ENCODE measurements at places on chromosomes 5 and 9.
A peak's percentile ranks its signal among the peaks of the same experiment; 100 is the strongest.

DNA sequence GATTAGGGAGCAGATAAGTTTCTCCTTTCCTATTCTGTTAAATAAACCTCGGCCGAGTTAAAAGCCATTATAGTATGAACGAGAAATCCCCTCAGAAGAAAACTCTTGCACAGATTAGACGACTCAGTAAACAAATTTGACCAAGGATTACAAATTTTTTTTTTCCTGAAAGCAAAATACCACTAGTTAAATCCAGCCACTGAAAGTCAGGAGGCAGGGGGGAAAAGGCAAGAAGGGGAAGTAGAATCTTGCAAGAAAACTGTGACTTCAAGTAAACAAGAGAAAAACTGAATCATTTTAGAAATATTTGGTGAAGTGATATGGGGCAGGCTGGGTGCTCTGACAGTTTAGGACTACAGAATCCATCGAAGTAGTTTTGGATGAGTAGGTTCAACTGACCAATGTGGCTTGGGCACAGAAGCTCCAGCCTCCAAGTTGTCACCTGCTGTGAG is 251.0 kb downstream of the DENND1A start:
- H3K27me3 ChIP-seq = no peaks in the 10 kb centered on the region
- H3K4me3 ChIP-seq = no peak overlapping the region
- no peaks in the 10 kb centered on the region for H3K36me3 ChIP-seq
- peak; percentile 63 for DNase-seq
- peaks cover 13% of the 10 kb centered on the region for H3K4me1 ChIP-seq

GRCh38 chr9:89467278-89467625 is 30.7 kb downstream of the SEMA4D start:
- H3K36me3 ChIP-seq = no peaks in the 10 kb centered on the region
- no peak overlapping the region for H3K27ac ChIP-seq
- no peak for DNase-seq
- H3K4me3 ChIP-seq = no peak overlapping the region
- H3K27me3 ChIP-seq = no peaks in the 10 kb centered on the region
- H3K4me1 ChIP-seq = peaks cover 10% of the 10 kb centered on the region

GRCh38 chr5:5424736-5425135 is 2.3 kb downstream of the ICE1 start:
- H3K36me3 ChIP-seq = no peaks in the 10 kb centered on the region
- H3K4me1 ChIP-seq = peaks cover 6% of the 10 kb centered on the region
- no peak for DNase-seq
- no peak overlapping the region for H3K27ac ChIP-seq

DNA sequence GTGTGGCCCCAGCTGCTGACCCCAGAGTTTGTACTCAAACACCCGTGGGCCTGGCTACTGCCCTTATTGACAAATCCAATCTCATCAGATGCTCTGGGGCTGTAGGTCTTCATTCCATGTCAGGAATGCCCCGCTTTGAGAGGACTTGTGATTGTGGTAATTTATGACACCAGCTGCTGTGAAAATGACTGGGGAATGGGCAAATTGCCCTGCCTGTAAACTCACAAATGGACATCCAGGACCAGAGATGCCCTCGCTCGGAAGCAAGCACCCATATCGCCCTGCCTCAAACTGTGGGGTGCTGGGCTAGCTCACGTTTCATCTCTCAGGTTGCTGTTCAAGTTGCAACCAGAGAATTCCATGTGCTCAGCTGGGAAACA is 225.9 kb upstream of the MAP3K1 start:
- peaks cover 10% of the 10 kb centered on the region for H3K27me3 ChIP-seq
- DNase-seq = no peak
- H3K36me3 ChIP-seq = no peaks in the 10 kb centered on the region
- H3K4me1 ChIP-seq = peaks cover 5% of the 10 kb centered on the region

DNA sequence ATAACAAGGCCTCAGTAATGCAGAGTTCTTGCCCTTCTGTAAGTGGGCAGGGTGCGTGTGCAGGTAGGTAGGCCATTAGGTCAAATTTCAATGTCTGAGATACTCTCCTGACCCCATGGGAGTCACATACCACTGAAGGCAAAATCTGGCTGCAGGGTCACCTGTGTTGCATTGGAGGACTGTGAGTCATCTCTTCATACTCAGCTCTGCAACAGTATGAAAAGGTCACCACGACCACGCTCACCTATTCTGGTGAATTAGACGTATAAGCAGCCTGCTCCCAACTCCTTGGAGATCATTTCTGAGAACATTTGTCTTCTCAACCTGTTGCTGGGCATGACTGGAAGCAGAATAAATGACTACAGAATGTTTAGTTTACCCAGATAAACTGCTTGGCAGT is 599.8 kb downstream of the PDE4D start:
- H3K27me3 ChIP-seq = no peaks in the 10 kb centered on the region
- H3K4me3 ChIP-seq = no peak overlapping the region
- H3K27ac ChIP-seq = no peak overlapping the region
- DNase-seq = no peak
- H3K4me1 ChIP-seq = no peaks in the 10 kb centered on the region

- no peaks in the 10 kb centered on the region for H3K27me3 ChIP-seq
Measured at GRCh38 chr5:179304871-179305270, 40.4 kb downstream of the ADAMTS2 start.

GRCh38 chr5:32981061-32981460 is 269.9 kb downstream of the NPR3 start:
- H3K27ac ChIP-seq = no peak overlapping the region
- H3K4me3 ChIP-seq = no peak overlapping the region
- H3K36me3 ChIP-seq = no peaks in the 10 kb centered on the region
- peaks cover 4% of the 10 kb centered on the region for H3K4me1 ChIP-seq

DNA sequence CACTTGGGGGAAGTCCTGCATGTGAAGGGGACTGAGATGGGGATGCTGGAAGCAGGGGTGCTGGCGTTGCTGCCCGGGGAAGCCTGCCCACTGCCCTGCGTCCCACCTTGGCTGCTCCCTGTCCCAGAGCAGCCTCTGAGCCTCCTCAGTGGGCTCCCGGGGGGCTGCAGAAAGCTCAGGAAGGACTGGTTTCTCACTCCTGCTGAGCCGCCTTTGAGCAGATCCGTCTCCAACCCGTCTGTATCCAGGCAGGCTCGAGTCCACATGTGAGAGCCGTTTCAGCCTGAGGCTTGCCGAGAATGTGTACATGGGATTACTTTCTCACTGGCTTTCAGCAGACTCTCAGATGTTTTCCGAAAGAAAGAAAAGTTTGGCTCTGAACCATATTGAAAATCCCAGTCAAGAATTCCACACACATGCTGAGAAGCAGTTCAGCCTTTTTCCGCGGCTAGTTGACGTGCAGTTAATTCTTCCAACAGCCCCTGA is 95.3 kb upstream of the COL5A1 start:
- DNase-seq = peak; percentile 26
- H3K4me1 ChIP-seq = peaks cover 16% of the 10 kb centered on the region
- no peak overlapping the region for H3K27ac ChIP-seq
- no peak overlapping the region for H3K4me3 ChIP-seq
- H3K36me3 ChIP-seq = no peaks in the 10 kb centered on the region

DNA sequence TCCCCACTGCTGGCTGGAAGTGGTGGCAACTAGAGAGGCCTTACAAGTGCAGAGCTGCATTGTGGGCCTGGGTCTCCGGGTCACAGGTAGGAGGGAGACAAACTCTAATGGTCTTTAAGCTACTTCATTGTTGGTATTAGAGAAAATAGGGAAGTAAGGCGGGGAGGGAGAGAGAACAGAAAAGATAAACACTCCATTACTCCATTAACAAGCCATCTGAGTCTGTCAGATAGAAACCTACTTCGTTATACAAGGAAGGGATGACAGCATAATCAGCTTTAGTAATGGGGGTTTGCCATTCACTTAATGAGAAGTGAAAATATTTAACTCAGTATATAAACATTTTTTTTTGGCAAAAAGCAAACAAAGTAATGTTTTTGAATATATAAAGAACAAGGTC is 107.4 kb downstream of the TLE1 start:
- no peaks in the 10 kb centered on the region for H3K27me3 ChIP-seq
- H3K4me3 ChIP-seq = no peak overlapping the region
- H3K4me1 ChIP-seq = peaks cover 4% of the 10 kb centered on the region
- peaks cover 25% of the 10 kb centered on the region for H3K36me3 ChIP-seq

- DNase-seq = no peak
- no peak overlapping the region for H3K27ac ChIP-seq
- H3K4me3 ChIP-seq = no peak overlapping the region
- H3K27me3 ChIP-seq = no peaks in the 10 kb centered on the region
- H3K36me3 ChIP-seq = no peaks in the 10 kb centered on the region
- H3K4me1 ChIP-seq = no peaks in the 10 kb centered on the region
Measured at GRCh38 chr5:12952409-12952808, 992.1 kb downstream of the DNAH5 start.

DNA sequence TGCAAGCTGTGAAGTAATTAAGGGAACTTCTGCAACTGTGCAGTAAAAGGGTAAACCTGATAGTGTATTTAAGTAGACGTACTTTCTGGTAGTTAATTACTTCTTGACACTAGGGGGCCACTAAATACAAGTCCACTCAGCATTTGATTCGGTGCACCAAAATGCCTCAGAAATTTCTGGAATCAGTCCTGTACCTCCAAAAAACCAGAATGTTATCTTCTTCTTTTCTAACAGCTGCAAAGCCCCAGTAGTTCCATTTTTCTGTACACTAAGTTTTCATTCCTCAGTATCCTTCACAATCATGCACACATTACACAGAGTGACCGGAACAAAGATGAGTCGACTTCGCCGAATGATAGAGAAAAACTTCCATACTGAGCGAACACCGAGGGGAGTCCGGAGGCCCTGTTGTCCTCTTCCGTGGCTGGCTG is 484 bp downstream of the GFM2 start:
- no peaks in the 10 kb centered on the region for H3K27me3 ChIP-seq
- peak overlapping the region; percentile 67 for H3K27ac ChIP-seq
- H3K36me3 ChIP-seq = peaks cover 4% of the 10 kb centered on the region
- H3K4me3 ChIP-seq = peak overlapping the region; percentile 82

DNA sequence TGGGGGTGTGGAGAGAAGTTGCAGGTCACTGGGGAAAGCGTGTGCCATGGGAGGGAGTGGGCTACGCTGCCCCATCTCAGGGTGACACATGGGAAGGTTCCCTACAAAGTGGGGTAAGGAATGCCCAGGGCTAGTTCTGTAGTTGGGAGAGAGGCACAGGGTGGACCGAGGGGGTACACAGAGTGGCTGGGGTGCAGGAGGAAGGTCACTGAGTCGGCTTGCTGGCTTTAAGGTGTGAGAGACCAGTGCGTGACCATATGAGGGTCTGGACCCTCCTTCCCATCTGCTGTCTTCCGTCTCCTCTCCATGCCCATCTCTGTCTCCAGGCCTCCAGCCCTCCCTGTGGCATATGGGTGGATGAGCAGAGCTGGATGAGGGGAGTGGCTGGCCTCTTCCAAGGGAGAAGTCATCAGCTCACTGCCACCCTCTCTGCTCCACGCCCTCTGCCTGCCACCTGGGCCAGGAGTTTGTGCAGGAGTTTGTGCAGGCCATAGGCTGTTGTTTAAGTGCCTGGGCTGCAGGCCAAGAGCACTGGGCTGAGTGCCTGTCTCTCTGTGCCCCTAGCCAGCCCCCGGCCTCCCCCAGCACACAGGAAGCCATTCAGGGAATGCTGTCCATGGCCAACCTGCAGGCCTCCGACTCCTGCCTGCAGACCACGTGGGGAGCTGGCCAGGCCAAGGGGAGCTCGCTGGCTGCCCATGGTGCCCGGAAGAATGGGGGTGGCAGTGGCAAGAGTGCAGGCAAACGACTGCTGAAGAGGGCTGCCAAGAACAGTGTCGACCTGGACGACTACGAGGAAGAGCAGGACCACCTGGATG is 96.8 kb downstream of the PHF2 start:
- H3K36me3 ChIP-seq = peaks cover 22% of the 10 kb centered on the region
- H3K4me1 ChIP-seq = no peaks in the 10 kb centered on the region
- no peak for DNase-seq
- no peak overlapping the region for H3K27ac ChIP-seq
- H3K4me3 ChIP-seq = no peak overlapping the region

DNA sequence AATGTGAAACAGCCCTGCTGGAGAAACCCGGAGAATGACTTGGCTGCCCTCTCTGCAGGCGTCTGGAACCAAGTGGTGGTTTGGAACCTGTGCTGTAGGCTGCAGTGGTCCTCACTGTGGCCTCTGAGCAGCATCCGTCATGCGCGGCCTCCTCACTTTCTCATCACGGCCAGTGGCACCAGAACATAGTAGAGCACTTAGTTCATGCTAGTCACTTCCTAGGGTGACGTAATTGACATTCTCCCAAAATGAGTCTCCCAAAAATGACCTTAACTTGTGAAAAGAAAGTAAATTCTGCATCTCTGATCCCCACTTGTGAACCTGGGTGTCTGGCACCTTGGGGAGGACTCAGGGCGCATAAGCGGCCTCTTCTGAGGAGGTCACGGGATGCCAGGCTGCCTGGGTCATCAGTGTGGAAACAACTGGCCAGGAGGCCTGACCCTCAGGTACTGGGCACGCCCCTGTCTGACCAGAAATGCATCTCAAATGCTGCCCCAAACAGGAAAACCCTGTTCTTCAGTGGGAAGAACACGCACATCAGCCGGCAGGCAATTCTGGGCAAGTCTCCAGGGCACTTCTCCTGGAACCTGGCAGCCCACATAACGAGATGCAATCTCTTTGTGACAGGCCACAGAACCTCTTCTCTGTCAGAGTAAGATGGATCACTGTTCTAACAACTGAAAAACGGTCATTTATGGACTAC is 36.6 kb upstream of the SPTLC1 start:
- peak overlapping the region; percentile 75 for H3K27ac ChIP-seq
- DNase-seq = peak; percentile 84
- H3K36me3 ChIP-seq = peaks cover 20% of the 10 kb centered on the region
- H3K4me1 ChIP-seq = peaks cover 28% of the 10 kb centered on the region

- no peaks in the 10 kb centered on the region for H3K27me3 ChIP-seq
- peak overlapping the region; percentile 96 for H3K27ac ChIP-seq
- H3K4me3 ChIP-seq = peak overlapping the region; percentile 64
Measured at GRCh38 chr5:43020399-43020746, 19.7 kb downstream of the ANXA2R start.

GRCh38 chr5:169757016-169757415 is 119.9 kb downstream of the DOCK2 start:
- H3K4me3 ChIP-seq = no peak overlapping the region
- peak; percentile 54 for DNase-seq
- H3K27ac ChIP-seq = no peak overlapping the region
- peaks cover 6% of the 10 kb centered on the region for H3K4me1 ChIP-seq
- H3K27me3 ChIP-seq = no peaks in the 10 kb centered on the region
